Stimulated activated CD4-positive, alpha-beta T cell treated with anti-CD3 and anti-CD28 coated beads, Interleukin-2, amount 100 ng/mL, for 4 hours (primary cell): ENCODE measurements at places on chromosomes 3 and 15.

DNA sequence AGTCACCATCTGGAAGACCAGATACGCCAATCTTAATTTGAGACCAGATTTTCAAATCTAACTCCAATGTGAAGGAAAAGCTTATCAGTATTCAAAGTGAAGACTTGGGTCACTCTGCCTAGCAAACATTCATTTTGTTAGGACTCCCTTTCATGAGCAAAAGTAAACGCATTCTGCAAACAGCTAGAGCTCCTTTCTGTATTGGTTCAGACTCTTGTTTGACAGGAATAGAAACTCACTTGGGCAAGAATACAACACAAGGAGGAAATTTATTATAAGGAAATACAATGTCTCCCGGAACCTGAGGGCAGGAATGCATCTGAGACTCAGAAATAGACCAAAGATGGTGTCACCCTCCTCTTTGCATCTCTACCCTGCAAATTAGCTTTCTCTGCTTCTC lies 558.6 kb downstream of the TAFA4 start:
- no peak for DNase-seq

DNA sequence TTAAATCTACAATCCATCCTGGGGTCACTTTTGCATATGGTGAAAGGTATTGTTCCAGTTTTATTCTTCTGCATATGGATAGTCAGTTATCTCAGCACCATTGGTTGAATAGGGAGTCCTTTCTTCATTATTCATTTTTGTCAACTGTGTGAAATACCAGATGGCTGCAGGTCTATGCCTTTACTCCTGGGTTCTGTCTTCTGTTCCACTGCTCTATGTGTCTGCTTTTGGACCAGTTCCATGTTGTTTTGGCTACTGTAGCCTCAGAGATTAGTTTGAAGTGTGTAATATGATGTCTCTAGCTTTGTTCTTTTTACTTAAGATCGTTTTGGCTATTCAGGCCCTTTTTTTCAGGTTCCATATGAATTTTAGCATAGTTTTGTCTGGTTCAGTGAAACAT lies 795.8 kb downstream of the OTOL1 start:
- DNase-seq = no peak

DNA sequence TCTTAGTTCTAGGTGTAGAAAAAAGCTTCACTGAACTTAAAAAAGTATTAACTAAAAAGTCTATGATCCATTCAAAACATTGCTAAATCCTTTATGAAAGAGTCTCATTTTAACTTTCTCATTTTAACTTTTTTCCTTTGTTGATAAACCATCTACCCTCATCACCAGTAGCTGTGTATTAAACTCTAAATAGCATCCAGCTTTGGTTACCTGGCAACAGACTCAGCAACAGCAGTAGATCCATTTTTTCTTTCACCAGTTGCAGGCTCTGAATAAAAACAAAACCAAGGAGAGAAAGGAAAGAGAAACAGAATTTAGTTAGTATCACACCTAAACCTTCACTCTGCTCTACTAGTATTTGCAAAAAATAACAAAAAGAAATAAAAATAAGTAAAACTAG lies 51.6 kb downstream of the TP53BP1 start:
- DNase-seq = no peak

DNA sequence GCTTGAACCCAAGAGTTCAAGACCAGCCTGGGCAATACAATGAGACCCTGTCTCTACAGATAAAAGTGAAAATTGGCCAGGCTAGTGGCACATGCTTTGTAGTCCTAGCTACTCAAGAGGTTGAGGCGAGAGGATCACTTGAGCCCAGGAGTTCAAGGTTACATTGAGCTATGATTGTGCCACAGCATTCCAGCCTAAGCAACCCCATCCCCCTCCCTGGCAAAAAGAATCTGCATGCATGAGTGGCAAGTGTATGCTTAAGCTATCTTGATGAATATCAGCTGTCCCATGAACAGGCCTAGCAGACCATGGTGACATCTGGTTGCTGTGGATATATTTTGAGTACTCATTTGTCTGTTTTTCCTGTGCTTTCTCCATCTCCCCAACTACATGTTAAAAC lies 4.7 kb downstream of the ATRIP start:
- no peak for DNase-seq

GRCh38 chr15:80640531-80641121 lies 54.5 kb upstream of the ABHD17C start:
- DNase-seq = no peak

GRCh38 chr3:38297947-38298711 lies 16.0 kb downstream of the SLC22A14 start:
- no peak for DNase-seq

DNA sequence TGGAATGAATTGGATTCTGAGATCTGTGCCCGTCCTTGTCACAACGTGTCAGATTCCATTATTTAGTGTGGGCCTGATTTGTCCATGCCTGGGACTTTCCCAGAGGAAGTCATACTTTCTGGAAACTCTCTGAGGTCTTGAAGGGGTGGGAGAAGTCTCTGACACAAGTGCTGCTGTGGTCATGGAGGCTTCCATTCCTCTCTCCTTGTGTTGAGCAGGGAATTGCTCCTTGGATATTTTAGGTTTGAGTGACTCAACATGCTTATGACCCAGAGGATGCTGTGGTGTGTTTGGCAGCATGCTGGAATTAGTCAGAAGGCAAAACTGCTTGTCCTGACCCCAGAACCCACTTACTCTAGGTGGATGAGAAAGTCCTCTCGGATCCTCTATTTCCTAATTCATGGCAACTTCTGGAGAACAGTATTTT lies 132.1 kb downstream of the LPP start:
- DNase-seq = no peak

DNA sequence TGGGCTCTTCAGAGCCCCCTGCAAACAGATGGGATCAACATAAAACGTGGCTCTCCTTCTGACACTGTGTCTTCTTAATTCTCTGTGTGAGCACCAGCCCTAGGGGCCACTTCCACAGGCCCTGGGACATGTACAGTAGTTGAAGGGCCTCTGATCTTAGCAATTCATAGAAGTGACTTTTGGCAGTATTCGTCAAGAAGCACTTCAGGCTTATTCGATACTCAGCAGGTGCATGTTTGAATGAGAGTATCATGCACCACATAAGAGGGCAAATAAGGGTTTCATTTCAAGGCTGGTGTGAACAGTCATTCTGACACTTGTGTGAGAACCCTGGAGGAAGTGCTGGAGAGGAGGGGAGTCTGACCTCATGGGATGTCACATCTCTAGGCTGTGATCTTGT lies 113.9 kb downstream of the GABRG3 start:
- no peak for DNase-seq

- no peak for DNase-seq
Observed at GRCh38 chr3:177491296-177492032, 294.2 kb upstream of the TBL1XR1 start.

GRCh38 chr3:196699749-196700148 lies 12.3 kb downstream of the CEP19 start:
- no peak for DNase-seq

- no peak for DNase-seq
Observed at GRCh38 chr3:194937144-194937543, 251.5 kb downstream of the FAM43A start.

DNA sequence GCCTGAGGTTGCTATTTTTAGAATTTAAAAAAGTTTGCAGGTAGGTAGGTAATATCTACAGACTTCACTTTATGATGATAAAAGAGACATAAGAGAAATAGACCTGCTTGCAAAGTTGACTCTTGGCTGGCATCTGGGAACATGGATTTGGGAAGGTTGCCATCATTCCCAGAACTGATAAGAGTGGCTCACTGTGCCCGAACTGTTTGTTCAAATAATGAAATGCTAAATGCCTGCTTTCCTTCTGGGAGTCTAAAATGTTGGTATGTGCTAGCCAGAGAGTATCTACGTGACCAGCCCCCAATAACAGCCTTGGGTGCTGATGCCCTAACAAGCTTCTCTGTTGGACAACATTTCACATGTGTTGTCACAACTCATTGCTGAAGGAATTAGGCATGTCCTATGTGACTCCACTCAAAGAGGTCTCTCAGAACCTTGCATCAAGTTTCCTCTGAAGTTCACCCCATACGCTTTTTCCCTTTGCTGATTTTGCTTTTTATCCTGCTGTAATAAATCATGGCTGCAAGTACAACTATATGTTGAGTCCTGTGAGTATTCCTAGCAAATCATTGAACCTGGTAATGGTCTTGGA lies 95.5 kb downstream of the FHIT start:
- DNase-seq = no peak

DNA sequence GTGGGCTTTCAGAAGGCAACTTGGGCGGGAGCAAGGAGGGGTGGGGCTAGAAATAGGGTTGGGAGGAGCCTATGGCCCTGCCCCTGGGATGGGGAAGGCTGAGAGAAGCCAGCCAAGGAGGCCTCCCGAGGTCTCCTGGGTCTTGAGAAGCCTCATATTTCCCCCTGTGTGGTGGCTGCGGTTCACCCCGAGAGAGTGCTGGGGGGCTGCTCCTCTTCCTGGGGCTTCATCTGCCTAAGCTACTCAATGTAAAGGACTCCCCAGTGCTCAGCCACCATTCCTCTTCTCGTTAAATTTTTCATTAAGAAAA lies 174.3 kb downstream of the SMAD6 start:
- DNase-seq = no peak

DNA sequence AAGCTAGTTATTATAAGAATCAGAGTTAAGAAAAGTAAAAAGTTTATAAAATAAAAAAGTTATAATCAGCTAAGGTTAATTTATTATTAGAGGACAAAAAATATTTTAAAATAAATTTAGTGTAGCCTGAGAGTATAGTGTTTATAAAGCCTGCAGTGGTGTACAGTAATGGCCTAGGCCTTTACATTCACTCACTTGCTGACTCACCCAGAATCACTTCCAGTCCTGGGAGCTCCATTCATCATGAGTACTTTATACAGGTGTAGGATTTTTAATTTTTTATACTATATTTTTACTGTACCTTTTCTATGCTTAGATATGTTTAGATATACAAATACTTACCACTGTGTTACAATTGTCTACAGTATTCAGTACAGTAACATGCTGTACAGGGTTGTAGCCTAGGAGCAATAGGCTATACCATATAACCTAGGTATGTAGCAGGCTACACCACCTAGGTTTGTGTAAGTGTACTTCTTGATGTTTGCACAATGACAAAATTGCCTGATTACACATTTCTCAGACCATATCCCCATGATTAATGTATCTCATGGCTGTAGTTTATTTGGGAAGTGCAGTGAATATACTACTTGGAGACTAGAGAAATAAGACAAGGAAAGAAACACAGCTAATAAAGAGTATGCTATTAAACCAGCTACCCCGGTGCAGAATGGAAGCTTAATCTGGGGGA lies 101.9 kb upstream of the GALNT15 start:
- no peak for DNase-seq

DNA sequence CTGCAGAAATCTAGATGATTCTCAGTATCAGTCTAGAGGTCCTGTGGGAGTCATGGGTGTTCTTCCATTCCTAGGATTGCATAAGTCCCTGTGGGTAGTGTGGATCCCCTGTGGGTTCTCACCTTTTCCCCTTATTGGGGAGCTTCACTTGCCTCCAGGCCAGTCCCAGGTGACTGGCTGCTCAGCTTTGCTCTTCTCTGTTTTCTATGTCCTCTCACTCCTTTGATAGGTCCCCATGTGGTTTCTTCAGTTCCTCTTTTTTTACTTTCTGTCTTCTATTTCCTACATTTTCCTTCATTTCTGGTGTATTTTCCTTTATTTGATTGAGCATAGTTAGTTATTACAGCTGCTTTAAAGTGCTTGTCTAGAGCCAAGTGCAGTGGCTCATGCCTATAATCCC lies 10.9 kb downstream of the TEX55 start:
- DNase-seq = no peak

DNA sequence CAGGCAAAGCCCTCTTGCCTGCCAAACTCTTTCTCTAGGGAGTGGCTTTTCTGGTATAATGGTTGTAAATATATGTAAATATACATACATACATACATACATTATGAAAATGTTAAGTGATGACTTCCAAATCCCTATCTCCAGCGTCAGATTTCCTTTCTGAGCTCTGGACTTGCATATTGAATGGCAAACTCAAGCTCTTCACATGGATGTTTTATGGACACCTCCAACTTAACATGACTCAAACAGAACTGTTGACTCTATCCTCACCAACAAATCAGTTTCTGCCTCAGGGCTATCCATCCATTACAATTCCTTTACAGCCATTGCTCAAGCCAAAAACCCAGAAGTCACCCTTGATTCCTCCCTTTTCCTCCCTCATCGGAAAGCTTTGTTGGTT lies 45.1 kb downstream of the ADAMTSL3 start:
- no peak for DNase-seq

DNA sequence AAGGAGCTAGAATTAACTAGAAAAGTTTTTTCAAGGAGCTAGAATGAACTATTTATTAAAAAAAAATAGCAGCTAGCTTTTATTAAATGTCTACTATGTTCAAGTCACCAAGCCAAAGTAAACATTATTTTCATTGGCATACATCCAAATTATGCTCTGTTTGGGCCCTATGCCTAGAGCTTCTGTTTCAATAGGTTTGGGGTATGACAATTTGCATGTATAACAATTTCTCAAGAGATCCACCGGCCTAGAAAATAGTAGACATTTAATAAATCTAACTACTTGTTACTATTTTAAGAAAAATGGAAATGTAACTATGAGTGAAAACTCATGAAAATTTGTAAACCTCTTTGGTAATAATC lies 8.0 kb downstream of the GABRR3 start:
- DNase-seq = no peak

- no peak for DNase-seq
Observed at GRCh38 chr3:11835028-11835639, 11.6 kb downstream of the TAMM41 start.

- no peak for DNase-seq
Observed at GRCh38 chr15:96369825-96370621, 39.5 kb downstream of the NR2F2 start.

DNA sequence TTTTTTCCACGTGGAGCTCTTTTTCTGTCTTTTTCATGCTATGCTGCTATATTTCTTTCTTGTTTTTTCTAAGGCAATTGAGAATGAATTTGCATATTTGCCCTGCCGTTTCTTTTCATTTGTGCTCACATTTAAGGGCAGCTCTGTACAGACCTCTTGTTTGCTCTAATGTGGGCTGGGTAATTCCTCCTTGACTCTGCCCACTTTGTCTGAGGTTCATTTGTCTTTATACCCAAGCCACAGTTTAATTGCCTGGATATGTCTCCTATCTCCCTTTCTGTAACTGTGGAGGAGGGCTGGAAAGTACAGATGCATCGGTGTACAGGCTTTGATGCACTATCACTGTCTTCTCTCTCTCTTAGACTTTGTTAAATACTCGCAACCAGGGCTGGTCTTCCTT lies 195.9 kb downstream of the EPHB1 start:
- DNase-seq = no peak

DNA sequence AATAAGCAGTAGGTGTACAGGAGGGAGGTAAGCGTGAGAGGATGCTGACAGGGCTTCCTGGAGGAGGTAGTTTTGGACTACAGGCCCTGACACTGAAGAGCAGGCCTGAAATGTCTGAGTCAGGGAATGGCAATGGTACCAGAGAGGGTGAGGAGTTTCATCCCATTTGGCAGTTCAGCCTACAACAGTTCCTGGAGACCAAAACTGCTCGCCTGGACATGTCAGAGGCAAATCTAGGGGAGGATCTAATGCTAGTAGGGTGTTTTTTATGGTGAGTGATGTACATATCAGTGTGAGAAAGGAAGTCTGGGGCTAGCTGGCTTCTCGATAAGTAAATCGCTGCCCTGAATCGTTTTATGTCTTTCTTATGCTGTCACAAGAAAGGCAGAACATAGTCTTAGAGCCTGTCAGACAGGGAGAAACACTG lies 13.8 kb upstream of the TNFSF10 start:
- no peak for DNase-seq
